T follicular helper cell (primary cell): ENCODE measurements at places on chromosomes 16 and 17.

- no peak for DNase-seq
These were observed 255.5 kb downstream of the CDH13 start for GRCh38 chr16:82882226-82882625.

DNA sequence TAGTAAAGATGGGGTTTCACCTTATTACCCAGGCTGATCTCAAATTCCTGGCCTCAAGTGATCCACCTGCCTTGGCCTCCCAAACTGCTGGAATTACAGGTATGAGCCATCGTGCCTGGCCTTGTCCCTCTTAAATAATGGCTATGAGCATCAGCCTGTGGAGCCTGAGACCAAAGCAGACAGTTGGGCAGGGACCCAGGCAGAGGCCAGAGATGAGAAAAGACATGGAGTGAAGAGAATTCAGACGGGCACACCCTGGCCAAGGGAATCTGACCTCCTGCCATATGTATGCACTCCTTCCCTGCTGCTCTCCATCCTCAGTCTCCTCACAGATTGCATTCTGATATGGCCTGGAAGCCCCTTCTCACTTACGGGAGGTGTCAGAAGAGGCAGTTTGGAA, 98.4 kb upstream of the DNAH9 start:
- DNase-seq = no peak

GRCh38 chr17:50212121-50212843, 10.9 kb upstream of the COL1A1 start:
- DNase-seq = no peak

- DNase-seq = no peak
These were observed 66.6 kb downstream of the ANKRD11 start for GRCh38 chr16:89423681-89424260.

GRCh38 chr17:56672195-56672594, 78.7 kb downstream of the NOG start:
- no peak for DNase-seq

- peak; percentile 41 for DNase-seq
These were observed 38.6 kb upstream of the SLFN13 start for GRCh38 chr17:35486920-35487732.

- no peak for DNase-seq
These were observed 117.7 kb downstream of the HS3ST3A1 start for GRCh38 chr17:13484020-13484419.
